ENCODE measurements at places on chromosomes 1 and 21.
A peak's percentile ranks its signal among the peaks of the same experiment; 100 is the strongest.

DNA sequence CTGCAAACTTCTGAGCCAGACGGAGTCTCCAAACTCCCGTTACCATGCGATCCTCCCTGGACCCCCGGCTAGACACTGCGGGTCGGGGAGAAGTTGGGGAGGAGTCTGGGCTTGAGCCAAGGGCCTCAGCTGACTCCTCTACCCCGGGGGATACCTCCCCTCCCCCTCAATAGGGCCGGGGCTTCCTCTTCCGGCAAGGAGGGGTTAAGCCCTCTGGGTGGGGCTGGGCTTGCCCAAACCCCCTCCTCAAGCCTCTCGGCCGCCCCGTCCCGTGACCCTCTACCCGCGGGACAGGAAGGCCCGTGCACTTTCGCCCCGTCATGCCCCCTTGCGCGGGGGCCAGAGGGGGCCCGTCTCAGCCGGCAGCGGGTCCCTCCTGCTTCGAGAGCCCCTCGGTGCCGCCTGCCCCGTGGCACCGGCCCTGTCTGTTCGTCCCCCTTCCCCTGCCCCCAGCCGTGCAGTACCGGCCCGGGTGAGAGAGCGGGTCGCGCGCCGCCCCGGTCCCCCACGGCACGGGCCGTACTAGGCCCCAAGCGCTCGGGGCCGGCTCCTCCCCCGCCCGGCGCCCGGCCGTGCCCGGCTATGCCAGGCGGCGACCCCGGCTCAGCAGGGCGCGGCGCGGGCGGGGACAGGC, 652 bp downstream of the ARL8A start:
- H3K36me3 ChIP-seq: peaks cover 10% of the 10 kb centered on the region
- no peaks in the 10 kb centered on the region for H3K27me3 ChIP-seq
- peak overlapping the region; percentile 79 for H3K27ac ChIP-seq
- H3K4me3 ChIP-seq: peak overlapping the region; percentile 93

DNA sequence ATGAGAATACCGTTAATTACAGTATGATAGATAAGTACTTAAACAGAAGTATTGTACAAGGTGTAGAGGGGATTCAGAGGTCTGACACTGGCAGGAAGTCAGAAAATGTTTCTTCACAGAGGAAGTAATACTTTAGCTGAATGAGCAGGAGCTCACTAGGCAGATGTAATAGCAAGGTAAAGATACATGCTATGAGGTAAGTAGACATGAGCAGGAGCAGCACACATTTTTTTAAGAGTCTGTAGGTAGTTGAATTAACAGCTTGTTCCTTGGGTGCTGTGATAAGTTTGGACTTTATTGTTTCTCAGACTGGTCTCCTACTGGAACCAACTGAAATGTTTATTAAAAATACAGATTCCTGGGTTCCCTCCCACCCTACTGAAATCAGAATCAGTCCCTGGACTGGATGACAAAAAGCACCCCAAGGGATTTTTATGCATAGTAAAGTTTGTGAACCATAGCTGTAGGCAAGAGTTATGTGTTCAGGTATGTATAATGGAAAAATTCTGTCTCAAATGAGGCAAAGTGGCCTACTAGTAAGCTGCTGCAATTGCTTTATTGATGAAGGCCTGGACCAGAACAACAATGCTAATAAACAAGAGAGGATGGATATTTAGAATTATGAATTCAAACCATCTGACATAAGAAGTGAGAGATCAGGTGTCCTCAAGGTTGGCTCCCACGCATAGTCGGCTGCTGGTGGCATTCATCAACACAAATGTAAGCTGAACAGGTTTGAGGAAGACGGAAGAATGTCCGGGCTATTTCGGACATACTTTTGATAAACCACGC, 902 bp downstream of the AP4B1 start:
- no peaks in the 10 kb centered on the region for H3K27me3 ChIP-seq
- H3K4me1 ChIP-seq: peaks cover 41% of the 10 kb centered on the region
- H3K4me3 ChIP-seq: peak overlapping the region; percentile 96
- no peak for DNase-seq
- H3K27ac ChIP-seq: peak overlapping the region; percentile 94
- peaks cover 22% of the 10 kb centered on the region for H3K36me3 ChIP-seq

- no peaks in the 10 kb centered on the region for H3K4me1 ChIP-seq
- H3K27ac ChIP-seq: no peak overlapping the region
- H3K36me3 ChIP-seq: no peaks in the 10 kb centered on the region
- no peak overlapping the region for H3K4me3 ChIP-seq
- peaks cover 5% of the 10 kb centered on the region for H3K27me3 ChIP-seq
Measured at GRCh38 chr1:17136936-17137335, 17.7 kb upstream of the PADI2 start.

DNA sequence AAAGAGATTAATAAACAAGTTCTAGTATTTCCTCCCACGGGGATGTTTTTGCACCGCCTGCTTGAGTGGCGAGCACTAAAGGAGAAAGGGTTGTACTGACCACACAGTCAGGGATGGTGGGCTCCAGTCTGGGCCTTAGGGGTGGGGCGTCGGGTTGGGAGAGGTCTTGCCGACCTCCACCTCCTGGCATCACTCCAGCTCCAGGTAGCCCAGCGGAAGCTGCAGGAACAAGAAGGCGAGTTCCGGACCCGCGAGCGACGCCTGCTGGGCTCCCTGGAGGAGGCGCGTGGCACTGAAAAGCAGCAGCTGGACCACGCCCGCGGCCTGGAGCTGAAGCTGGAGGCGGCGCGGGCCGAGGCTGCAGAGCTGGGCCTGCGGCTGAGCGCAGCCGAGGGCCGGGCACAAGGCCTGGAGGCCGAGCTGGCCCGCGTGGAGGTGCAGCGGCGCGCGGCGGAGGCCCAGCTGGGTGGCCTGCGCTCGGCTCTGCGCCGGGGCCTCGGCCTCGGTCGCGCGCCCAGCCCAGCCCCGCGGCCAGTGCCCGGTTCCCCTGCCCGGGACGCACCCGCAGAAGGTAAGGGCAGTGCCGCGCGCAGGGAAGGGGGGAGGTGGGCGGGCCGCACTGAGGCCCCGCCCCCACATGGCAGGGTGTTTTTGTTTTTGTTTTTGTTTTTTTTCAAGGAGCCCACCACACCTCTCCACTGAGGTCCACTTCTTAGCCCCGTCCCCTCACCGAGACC, 19.7 kb downstream of the MFAP2 start:
- H3K27ac ChIP-seq: no peak overlapping the region
- peak overlapping the region; percentile 5 for H3K4me3 ChIP-seq
- no peaks in the 10 kb centered on the region for H3K36me3 ChIP-seq
- H3K4me1 ChIP-seq: peaks cover 11% of the 10 kb centered on the region

DNA sequence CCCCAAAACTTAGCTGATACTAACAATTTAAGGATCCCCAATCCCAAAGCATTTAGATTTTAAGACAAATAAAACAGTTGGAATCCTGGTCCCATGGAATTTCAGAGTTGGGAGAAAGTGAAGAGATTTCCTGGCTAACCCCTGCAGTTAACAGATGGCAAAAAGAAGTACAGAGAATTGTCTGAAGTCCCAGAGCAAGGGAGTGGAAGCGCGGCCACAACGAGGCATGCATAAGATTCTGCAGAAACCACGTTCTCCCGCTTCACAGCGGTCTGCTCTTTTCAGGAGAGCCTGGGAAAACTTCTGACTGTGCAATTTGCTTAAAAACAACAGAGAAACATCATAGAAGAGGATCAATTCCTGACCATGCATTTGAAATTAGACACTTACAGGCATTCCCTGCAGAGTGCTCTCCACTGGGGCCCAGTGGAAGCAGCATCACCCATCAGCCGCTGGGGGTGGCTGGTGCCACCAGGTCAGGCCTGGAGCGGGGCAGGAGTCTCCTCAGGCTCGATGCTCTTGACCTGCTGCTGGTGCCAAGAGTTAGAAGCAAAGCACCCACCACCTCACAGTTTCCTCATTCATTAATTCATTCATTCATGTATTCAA, 226.7 kb upstream of the POU3F1 start:
- no peak overlapping the region for H3K27ac ChIP-seq
- H3K4me1 ChIP-seq: no peaks in the 10 kb centered on the region
- no peak overlapping the region for H3K4me3 ChIP-seq

- DNase-seq: no peak
- H3K27me3 ChIP-seq: no peaks in the 10 kb centered on the region
- no peaks in the 10 kb centered on the region for H3K4me1 ChIP-seq
- H3K36me3 ChIP-seq: no peaks in the 10 kb centered on the region
- no peak overlapping the region for H3K27ac ChIP-seq
Measured at GRCh38 chr1:170326186-170326585, 180.4 kb downstream of the NTMT2 start.

DNA sequence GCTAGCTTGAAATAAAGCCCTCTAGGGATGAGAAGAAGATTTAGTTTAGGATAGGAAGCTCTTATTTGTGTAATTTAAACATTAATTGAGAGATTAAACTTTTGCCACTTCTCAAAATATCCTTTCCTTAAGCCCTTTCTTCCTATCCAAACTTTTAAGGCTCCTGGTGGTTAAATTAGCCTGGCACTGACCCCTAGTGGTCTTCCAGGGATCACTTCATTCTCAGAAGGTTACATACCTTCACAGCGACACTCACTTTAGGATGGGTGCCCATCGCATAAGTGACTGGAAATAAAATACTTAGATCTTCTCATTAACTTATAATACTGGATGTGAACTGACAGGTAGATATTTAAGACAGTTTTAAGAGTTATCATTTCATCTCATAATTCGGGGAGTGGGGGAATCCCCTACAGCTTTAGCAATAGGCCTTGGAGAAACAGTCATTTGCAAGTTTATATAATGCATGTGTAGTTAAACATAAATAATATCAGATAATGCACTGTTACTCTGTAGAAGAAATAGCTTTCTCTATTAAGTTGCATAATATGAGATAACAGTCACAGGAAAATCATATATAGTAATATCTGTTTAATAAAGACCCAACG, 7.4 kb downstream of the LHX9 start:
- peaks cover 4% of the 10 kb centered on the region for H3K4me1 ChIP-seq
- H3K36me3 ChIP-seq: no peaks in the 10 kb centered on the region

GRCh38 chr1:42479621-42480020, 16.5 kb downstream of the CCDC30 start:
- DNase-seq: no peak
- H3K4me1 ChIP-seq: no peaks in the 10 kb centered on the region
- no peak overlapping the region for H3K4me3 ChIP-seq
- no peaks in the 10 kb centered on the region for H3K27me3 ChIP-seq

- no peak overlapping the region for H3K27ac ChIP-seq
- H3K4me1 ChIP-seq: no peaks in the 10 kb centered on the region
- no peaks in the 10 kb centered on the region for H3K27me3 ChIP-seq
- DNase-seq: no peak
- no peak overlapping the region for H3K4me3 ChIP-seq
Measured at GRCh38 chr1:41518471-41518870, 34.0 kb upstream of the EDN2 start.

GRCh38 chr1:201944639-201945038, 1.7 kb downstream of the LMOD1 start:
- H3K27me3 ChIP-seq: peaks cover 16% of the 10 kb centered on the region
- H3K36me3 ChIP-seq: no peaks in the 10 kb centered on the region
- DNase-seq: no peak
- H3K4me3 ChIP-seq: no peak overlapping the region
- H3K27ac ChIP-seq: no peak overlapping the region

DNA sequence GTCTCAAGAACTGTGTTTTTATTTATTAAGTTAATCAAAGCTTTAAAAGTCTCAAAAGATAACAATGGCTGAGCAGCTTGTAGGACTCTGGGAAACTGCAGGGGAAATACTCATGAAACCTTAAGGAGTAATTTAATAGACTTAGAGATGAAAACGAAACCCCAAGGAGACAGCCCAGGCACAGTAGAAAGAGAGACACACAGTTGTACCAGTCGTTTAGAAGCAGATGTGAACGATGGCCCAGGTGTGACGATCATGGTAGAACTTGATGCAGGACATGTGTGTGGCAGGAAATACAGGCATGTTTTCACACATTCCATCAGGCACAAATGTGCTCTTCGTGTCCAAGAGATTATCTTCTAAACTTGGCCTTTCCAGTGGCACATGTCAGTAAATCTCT, 21.2 kb upstream of the MRPS6 start:
- H3K27me3 ChIP-seq: no peaks in the 10 kb centered on the region
- DNase-seq: no peak
- no peaks in the 10 kb centered on the region for H3K4me1 ChIP-seq
- H3K4me3 ChIP-seq: no peak overlapping the region

- H3K27me3 ChIP-seq: no peaks in the 10 kb centered on the region
- H3K27ac ChIP-seq: no peak overlapping the region
- H3K4me3 ChIP-seq: peak overlapping the region; percentile 27
- H3K4me1 ChIP-seq: peaks cover 64% of the 10 kb centered on the region
Measured at GRCh38 chr1:117003223-117003875, 1.8 kb downstream of the CD101 start.

DNA sequence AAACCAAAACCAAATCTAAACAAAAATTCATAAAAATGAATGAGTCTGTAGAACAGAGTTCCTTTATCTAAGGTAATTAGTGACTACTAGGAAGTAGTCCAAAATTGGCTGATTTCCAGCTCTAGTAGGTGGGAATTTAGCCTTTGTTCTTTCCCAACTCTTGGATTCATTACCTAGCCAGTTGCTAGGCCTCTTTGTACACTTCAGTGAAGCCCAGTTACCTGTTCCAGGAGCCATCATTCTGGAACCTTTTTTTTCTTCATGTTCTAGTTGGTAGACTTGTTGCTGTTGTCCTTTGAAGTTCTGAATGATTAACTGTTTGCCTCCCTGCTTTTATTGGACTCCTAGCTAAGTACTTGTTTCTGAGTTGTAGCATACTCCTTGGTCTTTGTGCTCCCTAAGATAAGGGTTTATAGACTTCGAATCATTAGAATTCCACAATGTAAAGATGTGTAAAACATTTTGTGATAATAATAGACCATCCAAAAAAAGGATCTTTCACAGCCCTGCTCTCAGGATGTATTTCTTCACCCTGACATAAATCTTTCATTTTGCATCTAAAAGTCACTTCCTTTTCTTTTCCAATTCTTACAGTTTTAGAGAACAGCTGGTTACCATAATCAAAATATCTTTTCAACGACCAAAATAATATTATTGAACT, 9.8 kb downstream of the PLA2G4A start:
- H3K27ac ChIP-seq: no peak overlapping the region
- no peaks in the 10 kb centered on the region for H3K36me3 ChIP-seq
- no peak overlapping the region for H3K4me3 ChIP-seq
- DNase-seq: no peak
- no peaks in the 10 kb centered on the region for H3K4me1 ChIP-seq

DNA sequence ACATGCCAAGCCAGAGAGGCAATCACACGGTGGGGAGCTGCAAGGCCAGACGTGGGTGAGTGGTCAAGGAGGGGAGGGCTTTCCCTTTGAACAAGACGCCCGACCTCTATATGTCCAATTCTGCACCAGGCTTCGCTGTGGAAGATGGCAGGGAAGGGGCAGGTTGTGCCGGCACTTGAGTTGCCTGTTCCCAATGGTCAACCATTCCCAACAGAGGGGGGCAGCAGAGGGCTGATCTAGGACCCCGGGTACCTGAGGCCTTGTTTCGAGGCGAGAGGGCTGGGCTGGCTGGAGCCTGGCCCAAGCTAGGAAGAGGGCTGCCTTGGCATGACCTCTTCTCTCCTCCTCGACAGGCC, 64.9 kb downstream of the TMEM53 start:
- H3K27me3 ChIP-seq: no peaks in the 10 kb centered on the region
- H3K27ac ChIP-seq: no peak overlapping the region
- no peaks in the 10 kb centered on the region for H3K36me3 ChIP-seq
- H3K4me3 ChIP-seq: no peak overlapping the region

GRCh38 chr1:42422737-42423136, 33.1 kb downstream of the ZMYND12 start:
- no peaks in the 10 kb centered on the region for H3K27me3 ChIP-seq
- no peak overlapping the region for H3K4me3 ChIP-seq
- H3K27ac ChIP-seq: no peak overlapping the region
- no peak for DNase-seq
